ENCODE measurements at places on chromosomes 11 and 22.

- no peak for DNase-seq
Measured at GRCh38 chr22:49586873-49587272, 240.8 kb downstream of the BRD1 start.

- no peak for DNase-seq
Measured at GRCh38 chr22:20993304-20994127, 8.4 kb downstream of the THAP7 start.

DNA sequence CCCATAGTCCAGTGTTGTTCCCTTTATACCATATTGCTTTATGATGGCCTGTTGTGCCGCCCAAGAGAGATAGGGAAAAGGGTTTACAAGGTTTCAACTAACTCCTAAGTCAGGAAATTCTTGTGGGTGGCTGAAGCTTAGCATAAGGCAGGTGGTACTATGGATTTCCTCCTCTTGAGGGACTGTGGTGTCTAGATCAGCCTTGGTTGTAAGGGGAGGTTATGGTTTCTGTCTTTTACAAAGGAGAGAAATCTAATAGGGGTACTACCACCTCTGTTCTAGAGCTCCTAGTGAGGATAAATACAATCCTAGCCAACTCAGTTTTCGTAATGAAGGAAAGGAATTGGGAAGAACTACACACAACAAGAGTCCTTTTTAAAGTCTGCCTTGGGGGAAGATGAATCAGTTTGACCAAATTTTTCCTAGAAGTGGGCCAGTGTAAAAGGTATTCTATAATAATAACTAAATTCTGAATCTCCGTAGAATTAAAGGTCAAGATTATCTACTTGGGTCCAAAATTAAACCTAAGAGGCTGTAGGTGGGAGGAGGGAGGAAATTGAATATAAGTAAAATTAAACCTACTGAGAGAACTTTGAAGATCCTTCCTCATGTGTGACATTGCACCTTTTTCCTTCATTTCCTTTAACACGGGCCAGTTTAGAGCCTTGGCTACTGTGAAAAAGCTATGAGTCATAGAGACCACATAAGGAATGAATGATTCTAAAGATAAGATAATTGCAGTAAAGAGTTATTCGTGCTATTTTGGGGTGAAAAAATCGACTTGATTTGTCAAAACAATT, 17.2 kb downstream of the DLAT start:
- DNase-seq: no peak

- DNase-seq: no peak
Measured at GRCh38 chr11:72010529-72011233, 12.0 kb downstream of the IL18BP start.

DNA sequence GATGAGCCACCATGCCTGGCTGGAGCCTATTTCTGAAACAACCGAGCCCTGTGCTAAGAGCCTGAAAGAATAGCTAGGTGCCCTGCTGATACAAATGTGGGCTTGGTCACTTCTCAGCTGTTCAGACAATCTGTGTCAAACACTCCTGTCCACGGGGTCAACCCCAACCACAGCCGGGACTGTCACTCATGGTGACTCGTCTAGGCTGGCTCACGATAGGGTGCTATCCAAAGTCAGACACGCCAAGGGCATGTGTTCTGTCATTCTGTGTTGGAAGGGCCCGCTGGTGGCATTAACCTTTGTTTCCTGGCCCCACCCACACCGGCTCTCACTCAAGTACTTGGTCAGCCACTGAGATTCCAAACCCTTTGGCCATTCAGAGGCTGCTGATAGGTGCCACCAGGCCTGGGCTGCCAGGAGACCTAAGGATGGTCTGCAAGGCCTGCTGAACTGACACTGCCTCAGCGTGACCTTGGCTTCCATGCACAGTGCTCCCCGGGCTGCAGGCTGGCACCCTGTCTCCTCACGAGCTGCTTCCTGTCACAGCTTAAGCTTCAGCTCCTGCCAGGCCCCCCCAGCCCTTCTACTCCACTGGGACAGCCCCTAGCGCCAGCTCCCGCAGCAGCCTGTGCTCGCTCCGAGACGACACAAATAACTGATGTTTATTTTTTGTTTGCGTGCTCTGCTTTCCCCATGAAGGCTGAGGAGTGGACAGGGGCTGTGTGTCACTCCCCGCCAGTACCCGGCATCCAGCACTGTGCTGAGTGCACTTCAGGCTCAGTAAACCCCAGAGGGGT, 14.2 kb upstream of the CDC42BPG start:
- DNase-seq: no peak

GRCh38 chr11:67698247-67698646, 23.8 kb upstream of the ALDH3B2 start:
- DNase-seq: no peak

DNA sequence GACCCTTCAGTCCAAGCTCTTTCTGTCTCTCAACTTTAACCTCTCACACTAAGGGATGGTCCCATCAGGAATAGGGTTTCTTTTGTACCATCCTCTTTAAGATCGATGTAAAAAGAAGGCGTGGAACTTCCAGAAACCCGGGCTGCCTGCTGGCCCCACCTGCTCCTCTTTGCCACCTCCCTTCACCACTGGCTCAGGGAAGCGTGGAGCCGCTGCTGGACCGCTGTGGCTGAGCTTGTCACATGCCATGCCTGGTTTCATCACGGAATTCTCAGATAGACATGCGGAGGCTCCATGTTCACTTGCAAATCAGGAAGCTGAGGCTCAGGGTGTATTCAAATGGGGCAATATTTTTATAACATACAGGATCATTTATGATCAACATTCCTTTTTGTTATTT, 399.7 kb downstream of the BRD1 start:
- no peak for DNase-seq

GRCh38 chr11:29095821-29096220, 921.0 kb downstream of the KCNA4 start:
- no peak for DNase-seq

DNA sequence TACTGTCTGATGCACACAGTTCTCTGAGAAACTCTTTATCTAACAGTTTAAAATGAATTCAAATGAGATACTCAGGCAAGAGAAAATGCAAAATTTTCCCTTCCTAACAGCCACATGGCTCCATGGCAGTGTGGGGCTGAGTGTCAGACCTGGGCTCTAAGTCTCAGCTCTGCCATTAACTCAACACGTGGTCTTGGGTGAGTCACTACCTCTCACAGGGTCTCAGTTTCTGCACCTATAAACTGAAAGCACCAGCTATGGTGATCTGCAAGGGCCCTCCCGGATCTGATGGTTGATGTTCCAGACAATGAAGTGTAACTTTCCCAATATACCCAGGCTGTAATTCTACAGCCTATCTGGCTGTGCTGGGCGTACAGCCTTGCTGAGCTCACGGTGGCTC, 70.5 kb downstream of the KCNC1 start:
- no peak for DNase-seq

GRCh38 chr11:88414981-88415413, 77.5 kb upstream of the CTSC start:
- no peak for DNase-seq

GRCh38 chr22:47315862-47316419, 553.5 kb downstream of the TBC1D22A start:
- no peak for DNase-seq

DNA sequence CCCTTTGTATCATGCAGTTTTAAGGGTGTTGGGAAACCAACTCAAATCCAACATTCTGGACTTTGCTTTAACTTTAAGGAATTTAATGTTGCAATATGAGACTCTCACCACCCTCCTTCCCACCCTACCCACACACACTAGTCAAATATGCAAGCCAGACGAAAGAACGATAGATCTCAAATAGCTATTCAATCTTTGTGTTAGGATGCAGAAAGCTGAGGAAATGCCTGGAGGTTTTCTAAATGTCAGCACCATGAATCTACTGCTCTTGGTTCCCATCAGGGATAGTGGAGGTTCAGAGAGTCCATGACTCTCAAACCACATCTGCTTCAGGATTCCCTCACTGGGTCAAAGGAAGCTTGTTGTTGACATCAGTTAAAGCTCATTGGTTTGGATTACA, 33.7 kb downstream of the EXPH5 start:
- DNase-seq: no peak

- no peak for DNase-seq
Measured at GRCh38 chr11:117584056-117584830, 212.8 kb downstream of the DSCAML1 start.

DNA sequence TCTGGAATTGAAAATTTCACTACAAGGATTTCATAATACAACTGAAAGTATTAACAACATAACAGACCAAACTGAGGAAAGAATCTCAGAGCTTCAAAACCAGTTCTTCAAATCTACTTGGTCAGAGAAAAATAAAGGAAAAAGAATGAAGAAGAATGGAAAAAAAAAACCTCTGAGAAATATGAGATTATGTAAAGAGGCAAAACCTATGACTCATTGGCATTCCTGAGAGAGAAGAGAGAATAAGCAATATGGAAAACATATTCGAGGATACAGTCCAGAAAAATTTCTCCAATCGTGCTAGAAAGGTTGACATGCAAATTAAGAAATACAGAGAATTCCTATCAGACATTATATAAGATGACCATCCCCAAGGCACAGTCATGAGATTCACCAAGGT, 23.4 kb upstream of the GPR83 start:
- no peak for DNase-seq

- DNase-seq: no peak
Measured at GRCh38 chr22:19059481-19060278, 62.5 kb downstream of the DGCR2 start.

GRCh38 chr11:16080688-16081381, 275.5 kb downstream of the SOX6 start:
- no peak for DNase-seq

- DNase-seq: no peak
Measured at GRCh38 chr11:124760205-124760652, 1.9 kb downstream of the ESAM start.

GRCh38 chr11:123241874-123242543, 47.0 kb upstream of the CLMP start:
- no peak for DNase-seq

DNA sequence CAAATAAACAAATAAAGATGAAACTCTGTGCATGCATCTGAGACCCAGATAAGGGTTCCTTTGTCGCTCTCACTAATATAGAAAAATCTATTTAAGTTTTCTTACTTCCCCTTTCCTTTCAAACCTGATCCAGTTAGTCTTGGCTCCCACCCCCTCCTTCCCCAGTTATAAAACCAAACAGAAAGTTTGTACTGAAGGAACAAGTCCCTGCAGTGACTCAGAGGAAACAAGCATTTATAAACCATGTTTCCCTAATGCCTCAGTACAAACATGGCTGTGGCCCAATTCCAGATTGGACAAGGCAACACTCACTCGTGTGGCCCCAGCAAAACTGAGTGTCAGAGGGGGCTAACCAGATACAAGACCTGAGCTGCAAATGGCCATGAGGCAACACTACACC, 65.5 kb upstream of the ARHGAP20 start:
- no peak for DNase-seq

DNA sequence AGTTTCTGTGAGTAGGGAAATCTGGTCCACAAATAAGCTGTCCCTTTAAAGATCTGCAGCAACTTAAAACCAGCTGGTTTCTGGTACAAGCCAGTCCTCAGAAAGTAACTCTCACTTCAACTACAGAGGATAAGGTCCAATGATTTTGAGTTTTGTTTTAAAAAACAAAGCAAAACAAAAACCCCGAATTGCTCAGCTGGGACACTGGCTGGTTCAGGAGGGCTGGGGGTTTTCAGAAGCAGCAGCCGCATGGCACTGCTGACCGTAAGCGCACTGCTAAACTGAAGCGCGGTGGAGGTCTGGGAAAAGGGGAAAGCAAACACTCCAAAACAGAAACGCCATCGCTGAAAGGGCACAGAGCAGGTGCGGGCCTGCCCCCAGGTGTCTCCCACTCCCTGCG, 59.7 kb downstream of the MICAL3 start:
- no peak for DNase-seq

DNA sequence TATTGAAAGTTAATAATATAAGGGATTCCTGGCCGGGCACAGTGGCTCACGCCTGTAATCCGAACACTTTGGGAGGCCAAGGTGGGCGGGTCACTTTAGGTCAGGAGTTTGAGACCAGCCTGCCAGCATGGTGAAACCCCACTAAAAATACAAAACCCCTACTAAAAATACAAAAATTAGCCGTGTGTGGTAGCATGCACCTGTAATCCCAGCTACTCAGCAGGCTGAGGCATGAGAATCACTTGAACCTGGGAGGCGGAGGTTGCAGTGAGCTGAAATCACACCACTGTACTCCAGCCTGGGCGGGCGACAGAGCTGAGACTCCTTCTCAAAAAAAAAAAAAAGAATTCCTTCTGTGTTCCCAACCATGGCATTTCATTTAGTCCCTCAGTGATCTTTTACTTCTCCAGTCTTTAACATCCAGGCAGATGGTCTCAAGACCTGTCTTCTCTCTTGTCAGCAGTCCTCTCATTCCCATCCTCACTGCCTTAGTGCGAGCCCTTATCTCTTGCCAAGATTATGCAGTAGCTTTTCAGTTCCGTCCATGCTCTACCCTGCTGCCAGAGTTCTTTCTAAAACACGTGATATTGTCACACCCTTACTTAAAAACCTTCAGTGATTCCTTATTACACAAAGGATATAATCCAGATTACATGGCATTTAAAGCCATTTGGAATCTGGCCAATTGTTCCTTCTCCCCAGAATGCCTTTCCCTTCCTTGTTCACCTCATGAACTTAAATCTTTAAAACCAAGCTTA, 17.9 kb downstream of the RTN3 start:
- DNase-seq: no peak

GRCh38 chr11:104531075-104531474, 367.1 kb upstream of the PDGFD start:
- no peak for DNase-seq

GRCh38 chr11:61361237-61361740, 393 bp downstream of the CYB561A3 start:
- DNase-seq: no peak

DNA sequence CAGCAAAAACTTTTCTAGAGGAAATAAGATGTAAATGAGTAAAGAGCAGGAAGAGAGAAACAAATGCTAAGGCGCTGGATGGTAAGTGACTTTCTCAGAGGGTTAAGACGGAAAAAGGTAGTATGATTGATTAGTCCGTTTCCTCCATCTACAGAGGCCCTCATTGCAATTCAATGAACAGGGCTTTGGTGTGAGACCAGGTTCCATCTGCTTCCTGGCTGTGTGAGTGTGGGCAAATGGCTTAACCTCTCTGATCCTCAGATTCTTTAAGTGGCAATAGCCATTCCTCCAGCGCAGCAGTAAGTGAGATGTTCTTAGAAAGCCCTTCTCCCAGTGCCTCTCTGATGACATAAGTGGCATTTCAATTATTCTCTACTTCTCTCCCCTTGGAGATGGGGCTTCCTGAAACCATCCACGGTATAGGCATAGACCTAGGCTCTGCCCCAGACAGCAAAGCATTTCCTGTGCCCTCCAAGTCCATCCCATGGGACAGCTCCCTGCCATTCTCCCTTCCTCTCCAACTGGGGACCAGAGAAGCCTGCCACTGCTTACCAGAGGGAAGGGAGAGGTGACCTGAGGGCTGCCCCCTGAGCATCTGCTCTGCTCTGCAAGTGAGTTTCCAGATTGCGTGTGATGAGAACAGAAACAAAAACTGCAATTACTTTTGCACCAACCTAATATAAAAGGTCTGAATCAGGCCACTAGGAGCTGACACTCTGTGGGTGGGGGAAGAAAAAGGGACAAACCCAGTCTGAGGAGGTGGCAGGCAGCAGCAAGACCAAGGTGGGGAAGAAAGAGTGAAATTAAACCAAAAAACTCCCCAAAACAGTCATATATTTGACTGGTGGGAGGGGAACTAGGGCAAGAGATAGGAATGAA, 12.7 kb upstream of the CD44 start:
- no peak for DNase-seq

GRCh38 chr22:47192651-47193437, 430.4 kb downstream of the TBC1D22A start:
- DNase-seq: peak; percentile 11

- no peak for DNase-seq
Measured at GRCh38 chr11:18669711-18670110, 28.9 kb upstream of the TMEM86A start.

- no peak for DNase-seq
Measured at GRCh38 chr11:125132596-125132995, 21.2 kb upstream of the TMEM218 start.

GRCh38 chr22:41288245-41288946, 2.4 kb upstream of the RANGAP1 start:
- no peak for DNase-seq
